Fibroblast of upper back skin (primary cell): ENCODE measurements at places on chromosomes 6 and 20.

DNA sequence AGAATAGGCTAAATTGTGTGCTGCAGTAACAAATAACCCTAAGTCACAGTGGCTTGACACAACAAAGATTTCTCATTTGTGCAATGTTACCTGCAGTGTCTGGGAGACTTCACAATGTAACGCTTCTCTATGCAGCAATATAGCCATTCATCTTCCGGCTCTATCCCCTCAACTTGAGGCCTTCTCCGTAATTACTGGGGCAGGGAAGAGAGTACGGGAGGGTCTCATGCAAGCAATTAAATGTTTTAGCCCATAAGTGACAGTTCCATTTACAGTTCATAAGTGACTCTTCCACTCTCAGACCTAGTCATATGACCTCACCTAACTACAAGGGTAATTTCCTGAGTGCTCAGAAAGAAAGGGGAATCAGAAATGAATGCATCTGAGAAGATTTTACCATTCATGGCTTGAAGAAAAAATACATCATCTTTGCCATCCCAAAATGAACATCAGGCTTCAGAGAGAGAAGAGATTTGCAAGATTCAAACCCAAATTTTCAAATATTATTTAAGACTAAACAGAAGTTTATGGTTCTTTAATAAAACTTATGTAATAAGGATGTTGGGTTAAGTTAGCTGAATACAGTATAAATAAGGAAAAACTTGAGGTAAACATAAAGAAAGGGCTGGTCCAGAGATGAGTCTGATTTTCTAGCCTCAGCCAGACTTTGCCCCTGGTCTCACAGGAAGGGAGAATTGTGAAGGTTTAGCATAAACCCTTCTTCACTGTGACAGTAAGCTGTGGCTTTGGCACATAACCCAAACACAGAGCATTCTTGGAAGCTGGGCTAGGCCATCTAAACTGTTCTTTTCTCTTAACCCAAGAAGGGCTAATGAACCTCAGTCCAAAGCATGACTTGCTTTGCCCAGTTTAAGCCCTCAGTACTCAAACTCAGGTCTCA is 13.3 kb downstream of the GPR6 start:
- DNase-seq: no peak

- DNase-seq: no peak
These were observed 36.1 kb downstream of the F13A1 start for GRCh38 chr6:6284221-6284966.

DNA sequence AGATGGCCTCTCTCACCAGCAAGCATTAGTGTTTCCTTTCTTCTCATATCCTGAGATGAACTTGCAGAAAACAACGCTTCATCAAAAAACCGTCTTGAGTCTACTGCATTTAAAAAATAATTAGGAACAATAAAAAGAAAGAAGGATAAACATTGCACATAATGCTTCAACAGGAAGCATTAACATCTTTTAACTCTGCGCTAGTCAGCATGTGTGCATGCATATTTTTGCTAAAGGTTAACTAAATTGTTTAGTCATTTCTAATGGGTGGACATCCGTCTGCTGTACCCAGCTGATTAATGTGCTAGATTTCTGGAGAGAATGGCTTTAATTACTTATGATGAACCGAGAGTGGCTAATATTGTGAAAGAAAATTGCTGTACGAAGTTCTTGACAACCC is 349.3 kb downstream of the SOX4 start:
- DNase-seq: peak; percentile 52

GRCh38 chr6:32609731-32610640 is 20.3 kb upstream of the HLA-DRB1 start:
- peak; percentile 91 for DNase-seq

- DNase-seq: no peak
These were observed 216.4 kb upstream of the MCHR2 start for GRCh38 chr6:100210137-100211117.

DNA sequence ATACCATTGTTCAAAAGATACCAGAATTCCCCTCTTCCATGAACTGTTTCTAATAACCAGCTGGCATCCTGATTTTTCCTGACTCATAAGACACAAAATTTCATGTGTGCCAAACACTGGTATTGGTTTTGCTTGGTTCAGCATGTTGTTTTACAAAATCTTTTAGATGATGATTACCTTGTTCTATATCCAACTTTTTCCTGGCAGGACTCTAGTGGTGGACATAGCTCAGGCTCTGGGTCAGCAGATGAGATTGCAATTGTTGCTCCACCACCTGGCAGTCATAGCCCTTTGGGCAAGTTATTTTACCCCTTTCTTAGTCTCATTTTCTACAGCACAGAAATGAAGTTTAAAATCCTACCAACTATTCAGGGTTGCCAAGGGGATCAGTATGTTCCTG is 6.2 kb downstream of the TRIM38 start:
- DNase-seq: no peak

- peak; percentile 14 for DNase-seq
These were observed 4.2 kb downstream of the MYCT1 start for GRCh38 chr6:152701863-152702401.

GRCh38 chr6:13865141-13865540 is 50.8 kb upstream of the MCUR1 start:
- no peak for DNase-seq

GRCh38 chr6:46293641-46294316 is 123.0 kb upstream of the ENPP5 start:
- DNase-seq: no peak

GRCh38 chr6:139905404-139906052 is 531.1 kb upstream of the CITED2 start:
- DNase-seq: no peak

DNA sequence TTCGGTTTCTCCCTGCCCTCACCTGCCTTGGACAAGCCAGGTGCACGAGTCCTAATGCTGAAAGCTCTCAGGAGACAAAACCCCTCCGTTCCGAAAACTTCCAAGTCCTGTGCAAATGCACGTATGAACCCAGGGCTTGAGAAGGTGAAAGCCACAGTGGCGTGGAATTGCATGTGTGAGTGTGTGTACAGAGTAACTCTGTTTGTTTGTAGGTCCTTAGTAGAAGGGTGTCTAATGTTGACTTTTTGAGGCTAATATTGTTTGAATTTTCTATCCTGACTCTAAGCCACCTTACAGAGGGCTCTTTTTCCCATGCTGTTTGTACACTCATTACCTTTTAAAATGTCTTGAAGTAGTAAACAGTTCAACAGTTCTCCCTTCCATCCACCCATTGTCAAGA is 129.1 kb downstream of the FOXA2 start:
- DNase-seq: no peak

DNA sequence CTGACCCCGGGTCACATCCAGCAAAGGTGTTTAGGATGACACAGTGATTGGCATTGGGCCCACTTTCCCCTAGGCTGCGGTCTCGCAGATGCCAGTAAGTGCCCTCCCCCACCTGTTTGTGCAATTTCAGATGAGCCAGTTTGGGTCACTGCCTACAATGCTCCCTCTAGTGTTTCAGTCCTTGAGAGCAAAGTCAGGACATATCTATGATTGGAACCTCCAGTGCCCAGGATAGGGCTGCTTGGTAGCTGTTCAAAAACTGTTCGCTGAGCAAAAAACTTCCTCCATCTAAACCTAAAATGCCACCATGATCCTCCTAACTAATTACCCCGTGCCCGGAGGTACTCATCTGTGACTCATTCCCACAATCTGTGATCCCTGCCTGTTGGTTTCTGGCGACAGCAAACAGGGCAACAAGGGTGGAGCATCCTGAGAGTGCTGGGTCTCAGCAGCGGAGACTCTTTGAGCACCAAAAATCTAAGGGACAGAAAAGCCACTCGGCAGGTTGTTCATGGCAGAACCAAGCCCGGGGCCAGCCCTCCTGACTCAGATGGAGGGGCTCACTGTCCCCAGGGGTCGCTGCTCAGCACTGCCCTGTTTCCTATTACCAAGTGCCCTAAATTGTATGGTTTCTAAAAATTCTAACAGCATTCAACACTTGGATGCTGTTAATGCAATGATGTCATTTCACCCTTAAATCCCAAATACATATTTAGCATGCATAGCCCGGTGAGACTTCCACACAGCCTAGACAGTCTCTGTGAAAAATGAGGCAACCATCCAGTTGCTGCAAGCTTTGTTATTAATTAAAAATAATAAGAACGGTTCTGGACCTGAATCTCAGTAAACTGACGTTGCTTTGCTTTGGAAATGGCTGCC is 5.0 kb downstream of the VSX1 start:
- no peak for DNase-seq

- DNase-seq: no peak
These were observed 71.7 kb upstream of the TRAF3IP2 start for GRCh38 chr6:111677249-111677990.

- no peak for DNase-seq
These were observed 50.0 kb downstream of the SGK1 start for GRCh38 chr6:134267917-134268361.

DNA sequence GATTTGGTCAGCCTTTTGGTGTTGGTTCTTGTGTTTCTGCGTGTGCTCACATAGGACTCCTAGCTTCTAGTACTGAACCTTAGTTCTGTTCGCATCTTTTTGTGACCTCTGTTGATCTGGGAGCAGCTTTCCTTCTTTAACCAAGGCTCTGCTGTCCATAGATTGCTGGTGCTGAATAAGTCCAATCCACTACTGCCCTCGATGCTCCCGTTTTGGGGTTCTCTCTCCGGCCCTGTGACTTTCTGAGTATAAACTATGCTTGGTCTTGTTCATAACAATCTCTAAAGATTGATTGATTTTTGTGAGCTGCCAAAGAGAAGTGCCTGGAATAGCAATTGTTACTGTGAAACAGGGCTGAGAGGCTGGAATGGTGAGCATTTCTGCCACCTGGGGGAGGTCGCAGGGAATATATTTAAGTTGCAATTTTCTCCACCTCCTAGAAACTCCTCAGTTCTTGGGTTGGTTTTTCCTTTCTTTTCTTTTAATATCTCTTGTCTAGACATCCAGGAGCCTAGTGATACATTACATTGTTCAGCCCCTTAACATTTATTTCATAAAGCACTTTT is 422.9 kb upstream of the CHD6 start:
- DNase-seq: no peak

GRCh38 chr6:158752613-158753012 is 66.6 kb downstream of the EZR start:
- DNase-seq: no peak

DNA sequence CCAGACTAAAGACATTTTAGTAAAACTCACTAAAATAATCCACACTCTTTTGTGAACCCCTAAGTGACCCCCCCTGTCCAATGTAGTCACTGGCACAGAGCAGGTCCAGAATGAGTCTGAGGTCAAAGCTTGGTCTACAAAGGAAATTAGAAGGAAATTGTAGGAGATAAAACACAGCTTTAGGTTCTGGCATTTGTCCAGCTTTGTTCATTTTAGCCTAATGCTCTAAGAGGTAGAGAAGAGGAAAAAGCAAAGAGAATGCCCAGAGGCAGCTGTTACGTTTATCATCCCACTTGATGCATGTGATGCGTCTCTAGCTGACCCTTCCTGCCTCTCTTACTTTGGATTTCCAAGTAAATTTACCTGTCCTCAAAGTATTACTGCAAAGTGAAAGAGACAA is 62.5 kb downstream of the CNKSR3 start:
- peak; percentile 19 for DNase-seq

GRCh38 chr6:106383573-106383972 is 23.1 kb downstream of the CRYBG1 start:
- DNase-seq: peak; percentile 52

DNA sequence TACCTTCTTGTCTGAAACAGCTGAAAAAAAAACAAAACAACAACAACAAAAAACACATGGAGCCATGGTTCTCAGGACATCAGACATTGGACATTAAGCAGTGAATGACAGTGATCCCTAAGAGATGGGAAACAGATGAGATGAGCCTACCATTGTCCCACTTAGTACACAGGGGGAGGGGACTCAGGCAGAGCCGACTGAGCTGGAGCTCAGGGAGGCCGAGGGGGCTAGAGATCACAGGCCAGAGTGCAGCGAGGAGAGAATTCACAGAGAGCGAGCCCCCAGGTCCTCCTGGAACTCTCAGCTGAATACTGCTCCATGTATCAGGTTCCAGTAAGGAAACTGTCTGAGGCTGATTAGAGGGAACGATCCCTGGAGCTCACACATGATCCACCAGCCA is 134.6 kb downstream of the GRM4 start:
- no peak for DNase-seq

- peak; percentile 46 for DNase-seq
These were observed 15.0 kb downstream of the ACSS2 start for GRCh38 chr20:34891166-34892062.

- no peak for DNase-seq
These were observed 52.9 kb downstream of the ABRACL start for GRCh38 chr6:139081471-139081870.

GRCh38 chr20:33724439-33725094 is 4.5 kb upstream of the PXMP4 start:
- DNase-seq: no peak

DNA sequence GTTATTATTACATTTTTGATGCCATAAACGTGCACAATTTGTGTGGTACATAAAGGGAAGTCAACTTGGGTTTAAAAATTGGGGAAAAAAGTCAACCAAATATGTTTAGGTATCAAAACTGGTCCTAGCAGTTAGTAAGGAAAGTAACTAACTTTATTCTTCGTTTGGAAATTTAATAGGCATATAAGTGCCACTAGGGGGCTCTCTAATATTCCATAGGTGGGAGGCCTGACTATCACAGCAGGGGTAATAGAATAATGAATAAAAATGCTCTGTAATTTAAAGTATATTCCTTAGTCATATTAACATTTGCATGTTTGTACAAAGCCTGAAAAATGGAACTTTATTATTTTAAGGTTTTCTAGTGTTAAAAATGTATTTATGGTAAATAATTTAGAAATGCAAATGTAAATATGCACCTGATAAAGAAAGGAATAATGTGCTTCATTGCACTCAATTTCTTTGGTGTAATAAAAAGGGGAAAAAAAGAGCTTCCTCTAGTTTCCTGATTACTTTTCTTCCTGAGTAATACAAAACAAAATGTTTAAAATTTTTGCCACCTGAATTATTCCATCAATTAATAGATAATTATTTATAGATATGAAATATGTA is 125.7 kb upstream of the HDAC2 start:
- DNase-seq: peak; percentile 46

GRCh38 chr6:25277386-25277785 is 1.8 kb upstream of the CARMIL1 start:
- no peak for DNase-seq

- DNase-seq: no peak
These were observed 12.1 kb upstream of the WTAP start for GRCh38 chr6:159715166-159715565.

DNA sequence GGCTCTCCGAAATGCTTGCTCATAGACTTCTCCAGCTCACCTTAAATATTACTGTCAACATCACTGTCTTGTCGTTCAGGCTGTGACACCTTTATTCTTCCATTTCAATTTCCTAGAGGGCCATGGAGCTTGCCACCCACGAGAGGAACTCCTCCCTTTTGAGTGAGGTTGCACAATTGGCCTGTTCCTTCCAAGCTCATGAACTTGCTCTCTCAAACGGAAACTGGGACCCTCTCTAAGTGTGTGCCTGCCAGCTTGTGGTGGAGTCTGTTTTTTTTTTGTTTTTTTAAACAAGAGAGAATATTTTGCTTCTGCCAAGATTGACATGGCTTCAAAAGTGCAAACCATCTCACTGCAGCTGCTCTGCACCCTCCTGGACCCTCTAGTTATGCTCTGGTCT is 19.3 kb upstream of the IYD start:
- DNase-seq: no peak
